Upper lobe of left lung (tissue), 6 donors: ENCODE measurements at places on chromosomes 1 and 21. TPM values are rescaled to one million over a fixed set of nuclear protein-coding genes. Genes with fewer than 3 reads are reported as not detected.

Gene HJV
- not detected for total RNA-seq

Gene CFHR1
- total RNA-seq, result not detected

DNA sequence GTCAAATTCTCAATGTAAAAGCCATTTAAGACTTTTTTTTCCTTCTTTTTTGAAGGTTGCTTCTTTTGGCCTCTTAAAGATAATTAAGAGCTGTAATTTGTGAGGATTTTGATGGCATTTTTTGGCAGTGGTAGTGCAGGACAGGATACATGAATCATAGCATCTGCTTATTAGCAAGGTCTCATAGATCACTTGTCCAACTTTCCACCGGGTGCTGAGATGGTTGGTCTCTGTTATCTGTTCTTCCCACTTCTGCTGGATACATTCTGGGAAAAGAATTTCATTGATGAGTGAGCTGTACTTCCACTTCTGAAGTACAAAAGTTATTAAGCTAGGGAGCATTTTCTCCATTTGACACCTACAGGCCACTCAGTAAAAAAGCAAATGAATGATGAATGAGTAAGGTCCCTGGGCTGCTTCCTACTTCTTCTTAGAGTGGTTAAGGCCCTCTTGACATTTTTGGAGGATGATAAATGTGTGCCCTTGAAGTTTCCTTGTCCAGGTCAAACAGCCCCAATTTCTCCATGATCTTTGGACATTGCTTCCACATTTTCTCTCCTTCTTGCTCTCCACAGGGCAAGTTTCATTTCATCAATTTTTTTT, 100.6 kb downstream of the ROR1 start:
- DNase-seq, result no peak

GRCh38 chr21:16085421-16085820, 355.6 kb downstream of the USP25 start:
- no peak for DNase-seq

DNA sequence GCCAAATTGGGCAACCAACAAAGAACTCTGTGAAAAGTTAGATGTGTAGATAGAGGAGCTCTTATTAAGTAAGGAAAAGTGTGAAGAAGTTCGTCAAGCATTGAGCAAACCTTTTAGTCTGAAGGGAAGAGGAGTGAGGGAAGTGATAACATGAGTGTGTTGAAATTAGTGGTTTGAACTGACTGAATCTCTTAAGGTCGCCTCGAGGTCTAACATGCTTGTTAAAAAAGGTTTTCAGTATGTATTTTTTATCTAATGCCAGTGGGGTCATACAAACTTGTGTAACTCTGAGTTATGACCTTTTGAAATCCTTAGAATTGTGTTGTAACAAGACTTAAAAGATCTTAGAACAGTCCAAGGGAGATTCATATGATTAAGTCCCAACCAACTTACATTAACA, 34.1 kb downstream of the SOAT1 start:
- DNase-seq, result no peak

DNA sequence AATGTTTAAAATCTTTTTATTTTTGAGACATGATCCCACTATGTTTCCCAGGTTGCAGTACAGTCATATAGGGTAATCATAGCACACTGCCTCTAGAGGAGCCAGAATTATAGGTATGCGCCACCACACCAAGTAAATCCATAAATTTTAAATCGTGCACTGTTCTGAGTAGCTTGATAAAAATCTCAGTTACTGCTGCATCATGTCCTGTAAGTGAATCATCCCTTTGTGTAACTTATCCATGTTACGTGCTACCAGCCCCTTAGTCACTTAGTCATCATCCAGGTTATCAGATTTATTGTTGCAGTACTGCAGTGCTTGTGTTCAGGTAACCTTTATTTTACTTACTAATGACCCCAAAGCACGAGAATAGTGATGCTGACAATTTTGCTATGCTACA, 1770.9 kb downstream of the BRINP3 start:
- DNase-seq, result no peak

- no peak for DNase-seq
Observed at GRCh38 chr1:147167365-147167764, 4.9 kb downstream of the PRKAB2 start.

DNA sequence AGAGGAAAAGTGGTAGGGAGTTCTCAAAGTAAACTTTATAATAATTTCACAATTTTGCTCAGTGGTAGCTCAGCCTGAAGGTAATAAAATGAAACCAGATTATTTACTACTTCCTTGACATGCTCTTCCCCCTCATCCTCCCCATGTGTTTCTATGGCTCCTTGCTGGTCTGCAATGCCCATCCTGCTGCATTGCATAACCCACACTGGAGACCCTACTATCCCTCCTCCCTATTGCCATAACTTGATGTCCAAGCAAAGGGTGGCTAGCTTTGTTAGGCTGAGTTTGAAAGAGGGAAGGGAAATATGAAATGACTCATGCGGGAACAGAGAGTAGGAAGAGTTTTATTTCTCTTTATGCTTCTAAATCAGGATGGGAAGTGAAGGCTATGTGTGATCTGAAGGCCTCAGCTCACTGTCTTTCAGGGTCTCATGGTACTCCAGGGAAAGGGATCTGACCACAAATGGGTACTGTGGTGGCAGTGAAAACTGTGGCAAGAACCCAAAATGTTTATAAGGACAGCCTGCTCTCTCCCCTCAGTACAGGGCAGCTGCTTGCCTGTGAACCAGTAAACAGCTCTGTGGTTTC, 36.4 kb upstream of the HSD17B7 start:
- DNase-seq, result no peak

DNA sequence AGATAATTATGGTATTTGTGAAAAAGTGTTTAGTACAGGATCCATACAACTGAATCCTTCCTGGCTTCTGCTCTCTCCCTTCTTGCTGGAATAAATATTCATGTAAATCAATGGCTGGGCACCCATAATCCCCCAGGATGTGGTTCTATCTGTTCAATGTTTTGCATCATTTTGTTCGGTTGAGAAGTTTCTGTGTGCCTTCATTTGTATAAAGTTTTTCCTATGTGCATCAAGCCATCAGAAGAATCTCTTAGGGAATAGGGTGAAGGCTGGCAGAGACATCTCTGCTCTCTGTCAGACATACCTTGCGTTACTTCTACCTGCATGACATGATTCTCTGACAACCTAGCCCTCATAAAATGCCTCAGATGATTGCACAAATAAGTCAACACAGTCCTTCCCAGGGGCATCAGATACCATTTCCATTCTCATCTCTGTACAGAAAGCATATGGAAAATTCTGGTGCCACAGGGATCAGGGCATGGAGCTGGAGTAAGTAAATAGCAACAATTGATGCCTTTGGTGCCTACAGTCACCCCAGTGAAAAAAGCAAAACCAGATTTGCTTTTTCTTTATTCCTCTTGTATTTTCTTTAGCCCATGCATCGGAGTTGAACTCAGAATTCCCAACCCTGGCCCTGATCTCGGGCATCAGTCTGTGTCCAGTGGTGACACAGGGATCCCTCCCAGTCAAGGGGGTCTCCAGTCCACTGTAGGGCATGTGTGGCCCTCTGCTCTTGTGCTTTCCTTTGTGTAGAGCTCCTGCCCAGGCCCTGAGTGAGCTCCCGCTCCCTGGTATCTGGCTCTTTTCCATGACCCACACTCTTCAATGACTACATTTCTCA, 39.7 kb upstream of the ATP1A1 start:
- DNase-seq, result no peak

- no peak for DNase-seq
Observed at GRCh38 chr1:50275566-50275965, 147.7 kb downstream of the DMRTA2 start.

DNA sequence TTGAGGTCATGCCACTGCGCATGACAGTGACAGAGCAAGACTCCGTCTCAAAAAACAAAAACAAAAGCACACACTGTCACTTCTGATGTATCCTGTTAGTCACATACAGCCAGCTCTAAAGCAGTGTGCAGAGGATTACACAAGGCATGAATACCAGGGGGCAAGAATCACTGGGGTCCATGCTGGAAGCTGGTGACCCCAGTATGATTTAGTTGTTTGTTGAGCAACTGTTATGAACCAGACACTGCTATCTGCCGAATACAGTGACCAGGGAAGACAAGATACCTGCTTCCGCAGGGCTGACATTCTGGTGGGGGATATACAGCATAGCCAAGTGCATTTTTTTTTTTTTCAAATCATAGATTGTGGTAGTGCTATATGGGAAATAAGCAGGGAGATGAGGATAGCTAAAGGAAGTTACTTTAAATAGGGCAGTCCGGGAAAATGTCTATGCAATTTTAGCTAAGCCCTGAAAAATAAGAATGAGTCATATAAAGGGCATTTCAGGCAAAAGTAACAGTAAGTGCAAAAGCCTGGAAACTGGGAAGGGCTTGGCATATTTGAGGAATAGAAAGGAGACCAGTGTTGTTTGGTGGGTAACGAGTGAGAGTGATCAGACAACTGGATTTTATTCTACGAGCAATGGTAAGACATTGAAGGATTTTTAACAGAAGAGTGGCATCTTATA, 69.7 kb downstream of the ADSS2 start:
- no peak for DNase-seq
